ENCODE measurements at places on chromosomes 16 and 17.

DNA sequence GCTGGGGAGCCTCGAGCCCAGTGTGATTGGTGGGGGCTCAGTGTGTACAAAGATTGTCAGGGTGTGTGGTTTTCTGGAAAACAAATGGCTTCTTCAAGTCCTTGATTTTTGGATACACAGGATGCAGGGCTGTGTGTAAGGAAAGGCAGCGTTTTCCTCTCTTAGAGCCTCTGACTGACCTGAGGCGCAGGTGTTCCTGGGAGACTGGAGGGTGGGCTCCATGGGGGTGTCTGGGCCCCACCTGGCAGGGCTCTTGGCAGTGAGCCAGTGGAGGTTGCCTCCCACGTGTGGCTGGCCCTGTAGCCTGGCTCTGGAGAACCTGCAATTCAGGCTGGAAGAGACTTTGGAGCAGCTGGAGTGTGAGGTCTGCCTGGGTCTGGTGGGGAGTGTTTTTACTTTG is 5.0 kb downstream of the FOXK2 start:
- no peak for DNase-seq

- DNase-seq, result peak; percentile 84
Measured at GRCh38 chr17:60601447-60602384, 1.7 kb downstream of the PPM1D start.

- no peak for DNase-seq
Measured at GRCh38 chr17:80229011-80229410, 8.8 kb downstream of the SLC26A11 start.

DNA sequence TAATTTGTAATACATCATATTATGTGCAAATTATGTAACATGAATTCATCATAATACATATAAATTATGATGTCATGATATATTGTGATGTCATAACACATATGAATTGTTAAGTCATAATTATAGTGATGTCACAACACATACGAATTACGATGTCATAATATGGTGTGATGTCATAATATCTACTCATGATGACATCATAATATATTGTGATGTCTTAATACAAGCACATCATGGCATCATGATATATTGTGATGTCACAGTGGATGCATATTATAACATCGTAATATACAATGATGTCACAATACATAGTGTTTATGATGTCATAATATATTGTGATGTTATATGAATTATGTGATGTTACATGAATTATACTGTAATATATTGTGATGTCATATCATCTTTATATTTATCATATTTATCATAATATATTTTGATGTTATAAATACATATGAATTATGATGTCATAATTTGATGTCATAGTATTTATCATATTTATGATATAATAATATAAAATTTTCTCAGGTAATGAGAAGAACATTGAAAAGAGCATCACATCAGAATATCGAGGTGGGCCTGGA is 1793.0 kb downstream of the TP53TG3F start:
- no peak for DNase-seq

DNA sequence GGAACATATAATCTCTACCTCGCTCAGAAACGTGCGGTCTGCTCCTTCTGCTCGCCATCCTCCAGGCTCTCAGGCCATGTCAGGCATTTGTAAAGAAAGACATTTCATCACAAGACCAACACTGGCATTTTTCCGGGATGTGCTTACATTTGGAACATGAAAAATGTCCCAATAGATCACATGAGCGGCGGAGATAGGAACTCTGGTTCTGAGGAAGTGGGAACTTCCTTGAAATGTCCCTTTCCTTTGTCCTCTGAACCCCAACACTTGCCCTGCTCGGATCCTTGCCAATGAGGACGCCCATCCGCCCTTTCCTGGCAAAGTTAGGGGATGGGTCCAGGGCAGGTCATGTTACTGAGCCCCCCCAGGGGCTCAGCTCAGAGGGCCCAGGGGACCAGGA is 130.5 kb downstream of the MAF start:
- no peak for DNase-seq

DNA sequence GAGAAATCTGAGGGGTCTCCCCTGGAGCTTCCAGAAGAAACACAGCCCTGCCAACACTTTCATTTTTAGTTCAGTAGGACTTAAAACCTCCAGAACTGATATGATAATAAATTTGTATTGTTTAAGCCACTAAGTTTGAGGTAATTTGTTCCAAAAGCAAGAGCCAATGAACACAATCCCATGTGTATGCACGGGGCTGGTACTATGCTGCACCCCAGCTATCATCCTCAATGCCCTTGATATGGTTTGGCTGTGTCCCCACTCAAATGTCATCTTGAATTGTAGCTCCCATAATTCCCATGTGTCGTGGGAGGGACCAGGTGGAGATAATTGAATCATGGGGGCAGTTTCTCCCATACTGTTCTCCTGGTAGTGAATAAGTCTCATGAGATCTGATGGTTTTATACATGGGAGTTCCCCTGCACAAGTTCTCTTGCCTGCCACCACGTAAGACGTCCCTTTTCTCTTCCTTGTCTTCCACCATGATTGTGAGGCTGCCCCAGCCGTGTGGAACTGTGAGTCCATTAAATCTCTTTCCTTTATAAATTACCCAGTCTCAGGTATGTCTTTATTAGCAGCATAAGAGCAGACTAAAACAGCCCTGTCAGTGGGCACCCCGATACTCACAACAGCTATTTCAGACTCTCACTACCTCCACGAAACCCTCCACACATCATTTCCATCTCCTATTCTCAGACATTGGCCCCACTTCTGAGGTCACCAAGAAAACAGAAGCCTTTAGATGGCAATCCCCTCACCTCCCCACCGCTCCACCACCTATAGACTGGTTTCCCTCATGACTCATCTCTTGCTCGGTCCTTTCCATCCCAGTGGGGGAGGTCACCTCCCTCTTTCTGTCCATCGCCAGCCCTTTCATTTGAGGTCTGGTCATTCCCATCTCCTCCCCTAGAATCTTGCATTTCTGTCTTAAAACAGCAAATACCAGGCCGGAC is 8.9 kb upstream of the CACNG1 start:
- DNase-seq, result no peak

GRCh38 chr17:74875155-74875976 is 2.6 kb upstream of the FDXR start:
- no peak for DNase-seq

- DNase-seq, result no peak
Measured at GRCh38 chr17:51507444-51507843, 247.1 kb downstream of the UTP18 start.

GRCh38 chr16:55672471-55672870 is 16.7 kb downstream of the SLC6A2 start:
- no peak for DNase-seq

DNA sequence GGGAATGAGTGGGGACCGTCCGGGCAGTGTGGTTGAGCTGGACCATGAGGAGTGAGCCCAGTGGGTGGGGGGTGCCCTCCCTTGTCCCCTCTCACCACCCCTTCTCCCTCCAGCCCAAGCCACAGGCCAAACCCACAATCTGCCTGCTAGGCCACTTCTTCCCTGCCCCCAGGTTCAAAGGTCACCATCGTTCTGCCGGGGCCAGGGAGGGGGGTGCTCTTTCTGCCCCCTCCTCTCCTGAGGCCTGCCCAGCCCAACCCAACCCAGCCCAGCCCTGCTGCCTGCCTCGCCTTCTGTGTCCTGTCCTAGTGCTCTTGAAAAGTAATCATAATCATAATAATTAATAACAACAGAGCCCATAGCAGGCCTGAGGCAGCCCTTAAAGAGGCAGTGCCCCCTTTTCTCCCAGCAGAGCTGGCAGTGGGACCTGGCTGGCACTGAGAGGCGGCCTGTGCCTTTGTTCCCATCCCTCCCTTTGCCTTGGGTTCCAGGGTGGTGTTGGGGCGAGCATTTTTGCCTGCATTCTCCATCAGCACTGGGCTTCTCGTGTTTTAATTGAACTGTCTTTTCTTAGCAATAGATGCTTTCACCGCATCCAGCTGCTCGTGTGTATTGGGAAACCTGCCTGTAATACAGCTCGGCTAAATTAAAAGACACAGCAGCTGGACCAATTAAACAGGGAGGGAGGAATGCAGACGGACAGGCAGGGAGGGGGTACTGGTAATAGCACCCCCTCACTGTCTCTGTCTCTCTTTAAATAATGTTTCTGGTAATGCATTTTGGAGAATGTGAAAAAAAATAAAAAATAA is 46.8 kb downstream of the SREBF1 start:
- DNase-seq, result no peak

- no peak for DNase-seq
Measured at GRCh38 chr16:83689385-83689831, 118.4 kb upstream of the HSBP1 start.

DNA sequence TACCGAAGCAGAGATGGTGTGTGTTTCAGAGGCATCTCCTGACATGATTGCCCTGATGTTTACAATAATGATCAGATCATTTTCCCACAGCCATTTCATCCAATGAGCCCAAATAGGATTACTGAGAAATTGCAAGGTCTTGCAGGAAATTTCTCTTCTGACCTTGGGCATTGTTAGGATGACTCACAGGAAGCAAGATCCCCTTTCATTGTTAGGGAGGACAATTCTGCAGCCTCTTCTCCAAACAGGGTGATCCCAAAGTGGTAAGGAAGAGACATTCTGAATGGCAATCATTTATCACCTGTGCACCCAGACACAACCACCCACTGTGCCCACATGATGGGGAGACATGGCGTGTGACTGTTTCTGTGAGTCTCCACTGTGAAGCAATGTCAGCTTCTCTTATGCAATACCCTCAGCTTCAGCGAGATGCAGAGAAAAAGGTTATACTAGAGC is 306.7 kb upstream of the XYLT1 start:
- no peak for DNase-seq

GRCh38 chr16:85712801-85713200 is 24.0 kb upstream of the GINS2 start:
- DNase-seq, result no peak

DNA sequence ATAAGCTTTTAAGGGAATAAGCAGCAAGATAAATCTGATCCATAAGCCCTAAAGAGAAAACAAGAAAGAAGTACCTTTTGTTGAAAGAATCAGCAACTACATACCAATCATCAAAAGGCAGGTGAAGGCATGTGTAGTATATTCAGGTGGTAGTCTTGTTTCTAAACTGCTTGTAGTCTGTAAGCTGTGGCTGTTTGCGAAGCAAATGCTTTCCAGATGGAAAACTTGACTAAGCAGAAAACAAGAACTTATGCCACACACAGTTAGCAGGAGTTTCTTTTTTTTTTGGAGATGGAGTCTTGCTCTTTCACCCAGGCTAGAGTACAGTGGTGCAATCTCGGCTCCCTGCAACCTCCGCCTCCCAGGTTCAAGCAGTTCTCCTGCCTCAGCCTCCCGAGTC is 5.7 kb downstream of the CBX1 start:
- no peak for DNase-seq

GRCh38 chr17:65434878-65435277 is 126.6 kb downstream of the AXIN2 start:
- DNase-seq, result no peak

DNA sequence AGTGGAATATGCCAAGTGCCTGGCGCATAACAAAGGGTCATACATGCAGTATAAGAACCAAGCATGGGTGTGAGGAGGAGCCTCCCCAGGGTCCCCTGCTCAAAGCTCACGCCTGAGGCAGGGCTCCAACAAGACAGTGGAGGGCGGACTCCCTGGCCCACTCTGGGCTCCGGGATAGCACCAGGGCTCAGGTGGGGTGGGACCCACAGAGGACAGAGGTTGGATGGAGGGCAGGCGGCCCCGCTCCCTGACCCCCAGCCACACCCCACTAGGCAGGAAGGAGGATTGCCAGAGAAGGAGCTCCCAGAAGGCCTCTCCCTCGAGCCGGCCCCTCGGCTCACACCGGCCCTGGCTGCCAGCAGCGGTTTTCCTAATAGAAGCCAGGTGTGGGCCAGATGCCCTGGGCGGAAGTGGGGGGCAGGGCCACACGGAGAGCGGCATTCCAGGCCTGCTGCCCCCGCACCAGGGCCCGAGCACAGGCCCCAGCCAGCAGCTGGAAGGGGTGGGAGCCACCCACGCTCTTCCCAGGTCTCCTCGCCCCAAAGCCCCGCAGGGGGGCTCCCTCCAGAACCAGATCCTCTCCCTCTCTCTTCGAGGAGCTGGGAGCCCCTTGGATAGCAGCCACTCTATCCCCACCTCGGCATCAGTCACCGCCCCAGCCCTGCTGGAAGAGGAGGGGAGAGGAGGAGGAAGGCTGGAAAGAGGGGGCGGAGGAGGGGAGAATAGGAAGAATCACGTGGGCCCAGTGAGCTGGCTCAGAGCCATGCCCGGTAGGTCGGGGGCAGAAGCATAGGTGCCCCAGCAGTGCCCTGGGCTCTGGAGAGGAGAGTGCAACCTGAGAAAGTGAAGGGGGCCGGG is 21.0 kb downstream of the VASN start:
- no peak for DNase-seq

DNA sequence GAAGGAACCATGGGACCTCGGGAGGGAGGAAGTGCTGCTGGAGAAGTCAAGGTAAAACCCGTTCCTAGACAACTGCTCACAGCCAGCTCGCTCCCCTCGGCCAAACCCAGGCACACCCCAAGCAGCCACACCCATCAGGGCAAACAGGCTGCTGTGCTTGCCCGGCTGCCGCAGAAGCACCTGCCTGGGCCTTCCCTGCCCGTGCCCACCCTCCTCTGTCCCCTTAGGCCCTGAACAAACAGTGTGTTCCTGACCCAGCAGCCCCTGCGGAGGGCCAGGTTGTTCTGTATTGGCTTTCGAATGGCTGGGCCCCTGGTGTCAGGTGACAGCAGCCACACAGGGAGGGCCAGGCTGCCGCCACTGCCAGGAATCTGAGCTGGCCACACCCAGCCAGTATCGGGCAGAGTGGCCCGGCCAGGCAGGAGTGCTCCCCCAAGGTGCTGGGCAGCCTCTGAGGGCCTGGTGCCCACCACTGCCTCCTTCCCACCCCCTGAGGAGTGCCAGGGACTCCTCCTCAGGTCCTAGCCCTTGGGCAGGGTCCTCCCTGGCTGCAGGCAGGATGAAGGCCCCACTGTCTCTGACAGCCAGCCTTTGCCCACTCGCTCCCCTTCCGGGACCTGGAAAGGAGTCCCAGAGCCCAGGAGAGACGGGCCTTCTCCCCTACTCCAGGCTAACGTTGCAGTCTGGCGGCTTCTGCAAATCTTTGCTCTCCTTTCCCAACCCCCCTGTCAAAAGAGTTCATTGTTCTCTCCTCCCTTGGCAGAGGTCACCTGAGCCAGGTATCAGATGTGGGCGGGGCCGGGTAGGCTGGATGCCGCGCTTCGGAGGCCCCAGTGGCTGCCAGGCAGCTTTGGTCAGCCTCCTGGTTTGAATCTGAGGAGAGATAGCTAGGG is 24.0 kb downstream of the LLGL2 start:
- DNase-seq, result no peak

DNA sequence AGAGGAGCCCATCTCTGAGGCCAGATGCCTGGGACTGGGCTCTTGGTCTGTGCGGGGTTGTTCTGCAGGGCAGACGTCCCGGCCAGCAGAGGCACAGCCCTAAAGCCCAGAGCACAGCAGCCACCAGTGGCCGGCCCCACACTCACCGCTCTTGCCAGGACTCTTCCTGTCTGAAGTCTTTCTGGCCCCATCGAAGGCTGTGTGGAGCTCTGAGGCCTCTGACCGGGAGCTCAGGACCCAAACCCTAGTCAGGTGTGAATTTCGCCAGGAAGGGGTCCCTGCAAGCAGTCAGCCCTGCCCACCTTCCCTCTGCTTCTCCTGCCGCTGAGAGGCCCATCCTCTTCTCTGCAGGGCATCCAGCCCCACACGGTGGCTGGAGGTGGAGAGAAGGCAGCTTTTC is 10.7 kb downstream of the ACSF3 start:
- DNase-seq, result no peak

All from globus pallidus (tissue), 1 donor.